CD4-positive, alpha-beta T cell treated with Interleukin-6 for 4 hours (primary cell): ENCODE measurements at places on chromosomes 1 and 21.

DNA sequence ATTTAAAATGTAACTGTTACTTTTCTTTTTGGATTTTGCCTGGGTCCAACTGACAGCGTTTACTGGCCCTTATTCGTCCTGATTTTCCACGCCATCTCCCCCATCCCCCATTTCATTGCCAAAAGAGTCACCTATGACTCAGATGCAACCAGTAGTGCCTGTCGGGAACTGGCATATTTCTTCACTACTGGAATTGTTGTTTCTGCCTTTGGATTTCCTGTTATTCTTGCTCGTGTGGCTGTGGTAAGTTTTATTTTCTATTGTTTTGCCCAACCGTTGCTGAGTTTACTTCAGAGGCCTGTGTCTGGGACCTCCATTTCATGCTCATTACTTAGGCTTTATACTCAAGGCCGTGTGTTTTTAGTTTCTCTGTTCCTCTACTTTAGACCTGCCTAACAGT is 9.3 kb downstream of the LEPR start:
- DNase-seq, result no peak

DNA sequence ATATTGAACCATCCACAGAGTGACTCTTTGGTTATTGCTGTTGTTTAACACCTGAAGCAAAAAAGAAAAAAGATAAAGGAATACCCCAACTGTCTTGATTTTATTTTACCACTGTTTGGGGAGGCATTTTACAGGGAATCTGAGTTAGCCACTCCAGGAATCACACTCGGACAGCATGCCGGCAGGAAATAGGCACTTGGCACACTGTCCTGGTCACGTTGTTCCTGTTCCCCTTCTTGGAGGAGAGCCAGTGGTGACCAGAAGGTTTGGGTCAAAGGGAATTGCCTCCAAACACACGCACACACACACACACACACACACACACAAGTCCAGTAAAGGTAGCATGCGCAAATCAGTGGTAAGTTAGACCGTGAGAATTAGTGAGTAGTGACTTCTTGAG is 13.8 kb downstream of the RGS4 start:
- DNase-seq, result no peak

- DNase-seq, result no peak
These were observed 5.6 kb downstream of the PRELP start for GRCh38 chr1:203481196-203481595.

GRCh38 chr1:14238472-14239307 is 359.8 kb upstream of the KAZN start:
- DNase-seq, result no peak

DNA sequence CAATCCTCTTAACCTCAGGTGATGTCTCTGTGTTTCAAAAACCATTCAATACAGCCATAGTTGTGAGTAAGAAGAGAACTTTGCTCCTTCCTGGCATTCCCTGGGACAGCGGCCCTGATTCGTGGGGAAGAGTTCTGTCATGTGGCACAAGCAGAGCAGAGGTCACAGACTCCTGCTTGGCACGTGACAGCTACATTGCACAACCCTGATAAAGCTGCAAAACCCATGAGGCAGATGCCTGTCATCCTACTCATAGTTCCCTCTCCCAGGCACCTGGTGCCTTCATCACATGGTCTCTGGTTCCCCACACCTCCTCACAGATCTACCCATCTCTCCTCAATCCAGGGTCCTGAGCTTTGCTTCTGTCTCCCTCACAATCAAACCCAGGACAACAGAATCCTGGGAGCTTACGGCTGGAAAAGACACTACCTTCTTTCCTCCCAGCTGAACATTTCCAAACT is 70.8 kb downstream of the PLPP3 start:
- DNase-seq, result no peak

DNA sequence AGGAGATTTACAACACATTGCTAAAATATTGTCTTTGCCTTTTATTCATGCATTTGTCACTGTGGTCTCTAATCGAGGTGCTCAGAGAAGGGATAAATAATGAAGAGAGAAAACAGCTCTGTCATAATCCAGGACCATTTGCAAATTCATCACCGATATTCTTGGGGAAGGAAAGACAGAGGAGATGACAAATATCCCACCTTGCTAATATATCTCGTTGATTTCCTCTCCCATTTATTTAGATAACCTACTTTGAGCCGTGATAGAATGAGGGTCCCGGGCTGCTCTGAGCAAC is 86.9 kb downstream of the PRDM16 start:
- no peak for DNase-seq

DNA sequence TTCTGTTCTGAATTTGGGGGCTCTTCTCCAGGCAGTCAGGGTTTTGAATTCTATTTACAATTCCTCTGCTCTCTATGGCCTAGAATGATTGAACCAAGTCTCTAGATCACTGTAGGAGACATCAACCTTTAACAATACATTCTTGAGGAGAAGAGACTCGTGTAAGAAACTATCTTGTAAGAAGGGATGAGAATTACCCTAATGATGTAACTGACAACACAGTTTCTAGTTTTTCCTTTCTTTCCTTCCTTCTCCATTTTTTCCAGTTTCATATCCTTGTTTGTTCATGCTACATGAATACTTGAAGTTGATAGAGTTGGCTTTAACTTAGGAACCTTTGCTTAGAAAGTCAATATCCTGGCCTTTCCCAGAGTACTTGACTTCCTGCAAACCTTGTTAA is 1.3 kb upstream of the ATP1A1 start:
- no peak for DNase-seq

- DNase-seq, result no peak
These were observed 210.3 kb downstream of the TOMM20 start for GRCh38 chr1:234918181-234918841.

- DNase-seq, result no peak
These were observed 867.4 kb downstream of the KCNT2 start for GRCh38 chr1:195740862-195741261.

GRCh38 chr1:43367026-43367903 is 546 bp downstream of the ELOVL1 start:
- peak; percentile 36 for DNase-seq

- DNase-seq, result no peak
These were observed 22.9 kb upstream of the ZNF678 start for GRCh38 chr1:227540170-227541098.

- DNase-seq, result no peak
These were observed 32.7 kb downstream of the TFAP2E start for GRCh38 chr1:35605867-35606182.

- no peak for DNase-seq
These were observed 1.8 kb upstream of the ATP5PO start for GRCh38 chr21:33917421-33917820.

- no peak for DNase-seq
These were observed 789.3 kb downstream of the USP25 start for GRCh38 chr21:16519036-16519435.
